ENCODE measurements at places on chromosomes 5 and 9.

GRCh38 chr9:87717456-87717855 lies 8.5 kb upstream of the CTSL start:
- DNase-seq = no peak

- DNase-seq = no peak
Observed at GRCh38 chr9:129777769-129778130, 24.9 kb upstream of the PTGES start.

DNA sequence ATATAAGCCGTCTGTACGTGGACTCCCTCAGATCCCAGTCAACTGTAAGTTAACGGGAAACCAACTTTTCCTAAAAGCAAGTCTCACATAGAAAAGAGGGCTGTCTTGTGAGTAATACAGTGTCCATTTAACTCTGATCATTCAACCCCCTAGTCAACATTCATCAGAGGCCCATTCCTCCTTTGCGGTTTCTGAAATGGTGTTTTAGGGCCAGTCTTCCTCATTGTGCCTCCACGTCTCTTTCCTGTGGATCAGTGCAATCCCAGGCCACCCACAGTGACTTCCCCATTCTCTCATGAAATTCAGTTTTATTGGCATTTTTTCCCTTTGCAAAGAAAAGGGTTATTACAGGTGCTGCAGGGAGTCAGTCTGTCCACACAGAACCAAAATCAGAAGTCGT lies 261.8 kb downstream of the NR3C1 start:
- no peak for DNase-seq

DNA sequence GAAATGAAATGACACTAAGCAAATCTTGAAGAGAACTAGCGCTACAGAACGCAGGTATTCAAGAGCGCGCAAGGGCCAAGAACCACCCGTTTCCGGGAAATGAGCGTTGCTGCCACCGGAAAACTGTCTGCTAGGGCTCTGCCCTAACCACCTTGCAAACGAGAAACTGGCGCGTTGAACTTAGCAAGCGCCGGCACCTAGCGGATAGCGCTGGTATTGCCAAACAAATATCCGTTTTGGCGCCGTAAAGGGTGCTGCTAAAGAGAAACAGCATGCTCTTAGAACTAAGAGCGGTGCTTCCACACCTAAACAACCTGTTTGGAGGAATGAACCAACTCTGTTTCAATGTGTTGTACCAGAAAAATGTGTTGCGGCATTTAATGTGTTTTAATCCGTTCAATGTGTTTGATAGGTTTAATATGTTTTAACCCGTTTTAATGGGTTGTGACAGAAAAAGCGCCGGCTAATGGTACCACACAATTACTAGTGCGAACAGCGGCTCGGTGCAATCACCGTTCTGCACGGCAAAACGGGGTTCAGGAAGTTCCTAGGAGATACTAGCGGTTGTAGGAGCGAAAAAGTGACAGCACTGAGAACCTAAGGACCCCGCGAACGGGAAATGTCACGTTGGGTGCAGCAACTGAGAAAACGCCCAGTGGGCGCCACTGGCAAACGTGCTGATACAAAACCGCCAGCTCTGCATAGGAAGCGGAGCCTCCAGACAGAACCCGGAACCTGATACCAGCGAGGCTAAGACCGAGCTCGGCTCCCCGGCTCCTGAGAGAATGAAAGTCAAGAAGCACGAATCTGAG lies at the start of gene ANXA2R:
TSS of gene ANXA2R (minus strand) at position 33 of the 812 bp plus-strand sequence. CDS start 273 bp downstream, outside the sequence.
- peak; percentile 91 for DNase-seq

- peak; percentile 85 for DNase-seq
Observed at GRCh38 chr9:136847088-136847825, 2.0 kb upstream of the PHPT1 start.

DNA sequence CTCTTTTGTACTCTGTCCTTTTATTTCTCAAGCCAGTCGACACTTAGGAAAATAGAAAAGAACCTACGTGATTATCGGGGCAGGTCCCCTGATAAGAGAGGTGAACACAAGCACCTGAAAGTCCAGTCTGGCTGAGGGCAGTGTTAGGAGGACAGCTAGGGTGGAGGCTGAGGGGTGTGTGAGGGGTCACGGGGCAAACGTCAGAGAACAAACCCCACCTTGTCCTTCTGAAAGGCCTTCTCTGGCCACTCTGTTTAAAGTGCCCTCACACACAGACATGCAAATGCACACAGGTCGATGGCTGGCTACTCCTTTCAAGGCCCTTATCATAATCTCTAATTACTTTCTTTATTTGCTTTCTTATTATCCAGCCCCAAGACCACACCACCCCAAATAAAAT lies 108.8 kb downstream of the ESM1 start:
- no peak for DNase-seq

- DNase-seq = no peak
Observed at GRCh38 chr5:173515526-173515925, 100.9 kb downstream of the BOD1 start.

DNA sequence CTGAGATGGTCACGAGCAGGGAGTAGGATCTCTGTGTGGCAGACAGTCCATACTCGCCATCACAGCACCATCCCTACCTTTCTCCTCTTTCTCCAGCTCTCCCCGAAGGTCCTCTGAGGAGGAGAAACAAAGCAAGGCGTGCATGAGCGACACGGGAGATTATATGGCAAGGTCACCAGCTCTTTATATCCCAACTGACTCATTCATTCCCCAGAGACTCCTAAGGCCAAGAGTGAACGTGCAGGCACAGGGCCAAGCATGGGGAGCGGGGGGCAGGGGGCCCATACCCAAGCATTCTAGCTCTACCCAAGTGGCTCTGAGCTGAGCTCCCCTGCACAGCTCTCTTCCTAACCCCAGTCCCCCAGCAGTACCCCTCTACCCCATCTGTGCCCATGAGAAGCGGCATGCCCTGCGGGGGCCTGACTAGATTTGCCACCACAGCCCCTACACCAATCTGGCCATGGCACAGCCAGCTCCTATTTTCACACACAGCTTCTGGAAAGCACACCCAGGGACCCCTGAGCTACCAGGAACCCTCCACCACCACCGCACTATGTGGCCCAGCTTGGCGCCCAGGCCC lies 6.8 kb downstream of the TRIM7 start:
- no peak for DNase-seq

Measured in coronary artery (tissue), 2 donors.